Left lung (tissue), 14 donors: ENCODE measurements at places on chromosomes 1 and 21.

GRCh38 chr1:63325279-63325985 is 3.1 kb downstream of the FOXD3 start:
- DNase-seq, result no peak

GRCh38 chr1:65471213-65471833 is 50.9 kb downstream of the LEPR start:
- DNase-seq, result no peak

- DNase-seq, result no peak
Observed at GRCh38 chr1:156070548-156070947, 9.6 kb downstream of the RAB25 start.

DNA sequence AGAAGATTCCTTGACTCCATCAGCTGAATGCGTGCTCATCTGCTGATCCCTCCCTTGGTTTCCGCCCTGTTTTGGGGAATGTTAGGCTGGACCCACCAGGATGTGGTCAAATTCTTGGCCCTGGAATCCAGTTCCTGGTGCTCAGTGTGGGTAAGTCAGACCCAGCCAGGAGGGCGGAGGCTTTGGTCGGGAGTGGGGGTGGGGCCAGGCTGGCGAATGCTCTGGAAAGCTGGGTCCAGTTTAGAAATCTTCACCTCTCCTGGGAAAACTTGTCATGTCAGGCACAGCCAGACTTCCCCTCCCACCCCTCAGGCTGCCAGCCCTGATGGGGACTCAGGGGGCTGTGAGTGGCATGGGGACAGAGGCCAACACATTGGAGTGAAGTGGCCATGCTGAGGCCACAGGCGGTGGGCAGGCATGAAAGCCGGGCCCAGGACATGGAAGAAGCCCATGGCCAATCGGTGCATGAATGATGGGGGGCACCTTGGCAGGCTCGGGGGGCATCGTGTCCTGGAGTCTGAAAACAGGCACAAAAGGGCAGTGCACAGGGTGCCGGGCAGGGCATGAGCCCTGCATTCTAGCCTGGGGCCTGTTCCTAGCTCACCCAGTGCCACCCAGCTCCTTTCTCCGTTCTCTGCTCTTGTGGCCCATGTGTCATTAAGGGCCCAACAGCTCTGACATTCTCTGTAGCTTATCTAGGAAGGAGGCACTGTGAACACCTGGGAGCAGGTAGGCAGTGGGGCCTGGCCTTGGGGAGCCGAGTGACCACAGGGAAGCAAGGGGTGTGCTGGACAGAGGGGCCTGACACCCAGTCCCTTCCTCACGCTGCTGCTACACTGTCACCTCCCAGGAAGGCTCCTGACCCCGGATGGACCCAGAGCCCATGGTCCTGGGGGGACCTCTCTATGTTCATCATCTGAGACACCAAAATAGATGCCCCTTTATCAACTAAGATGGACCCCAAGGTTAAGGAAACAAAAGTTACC is 14.6 kb upstream of the PADI1 start:
- DNase-seq, result no peak

DNA sequence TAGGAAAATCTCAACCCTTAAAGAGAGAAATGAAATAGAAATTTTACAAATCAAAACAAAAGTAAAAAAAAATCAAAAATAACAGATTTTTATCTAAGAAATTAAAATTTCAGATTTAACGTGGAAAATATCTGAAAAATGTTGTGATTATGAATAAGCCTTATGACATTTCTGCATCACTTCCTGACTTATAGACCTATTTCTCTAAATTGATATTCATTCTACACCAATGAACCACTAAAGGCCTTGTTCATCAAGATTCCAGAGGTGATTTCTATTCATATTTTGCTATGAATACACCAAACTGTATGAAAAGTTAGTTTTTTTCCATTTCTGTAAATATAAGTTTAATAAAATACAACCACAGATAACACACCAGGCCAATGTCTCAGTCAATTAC is 261.5 kb downstream of the SMYD3 start:
- DNase-seq, result no peak

GRCh38 chr1:173545688-173546087 is 57.2 kb downstream of the SLC9C2 start:
- DNase-seq, result no peak

- DNase-seq, result no peak
Observed at GRCh38 chr1:206496131-206496793, 11.1 kb upstream of the RASSF5 start.

DNA sequence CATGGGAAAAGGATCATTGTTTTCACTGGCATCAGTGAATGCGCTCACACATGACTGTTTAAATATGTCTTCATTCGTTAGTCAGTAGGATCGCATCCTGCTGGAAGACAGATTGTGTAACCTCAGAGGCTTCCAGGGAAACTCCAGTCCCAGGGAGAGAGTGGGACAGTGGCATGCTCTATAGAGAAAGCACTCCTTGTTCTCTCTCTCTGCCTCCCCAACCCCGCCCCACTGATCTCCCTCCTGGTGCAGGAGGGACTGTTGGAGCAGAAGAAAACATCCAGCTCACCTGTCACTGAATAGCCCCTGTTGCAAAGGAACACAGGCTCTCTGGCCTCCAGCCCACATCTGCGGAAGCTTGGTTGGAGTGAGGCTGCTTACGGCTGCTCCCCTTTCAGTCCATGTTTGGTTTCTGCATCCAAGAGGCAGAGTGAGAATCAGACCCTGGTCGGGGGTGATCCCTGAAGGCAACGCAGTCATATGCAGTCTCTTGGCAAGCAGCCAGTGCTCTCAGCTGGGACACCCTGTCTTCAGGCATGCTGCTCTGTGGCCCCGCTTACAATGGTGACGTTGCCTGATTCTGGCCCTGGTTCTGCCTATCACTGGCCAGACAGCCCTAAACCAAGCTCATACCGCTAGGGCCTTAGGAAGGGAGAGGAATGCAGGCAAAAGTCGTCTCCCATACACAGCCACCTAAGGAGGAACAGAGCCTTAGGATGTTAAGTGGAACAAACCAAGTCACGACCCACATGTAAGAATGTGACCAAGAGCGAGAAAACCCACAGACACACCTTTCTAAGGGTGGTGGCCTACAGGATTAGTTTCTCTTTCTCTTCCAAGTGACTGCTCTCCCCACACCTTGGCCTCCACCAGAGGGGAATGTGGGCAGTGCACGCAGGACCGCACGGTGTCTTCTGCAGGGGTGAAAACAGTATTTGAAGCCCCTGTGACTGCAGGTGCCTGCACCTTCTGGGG is 39.7 kb downstream of the BACE2 start:
- peak; percentile 57 for DNase-seq

DNA sequence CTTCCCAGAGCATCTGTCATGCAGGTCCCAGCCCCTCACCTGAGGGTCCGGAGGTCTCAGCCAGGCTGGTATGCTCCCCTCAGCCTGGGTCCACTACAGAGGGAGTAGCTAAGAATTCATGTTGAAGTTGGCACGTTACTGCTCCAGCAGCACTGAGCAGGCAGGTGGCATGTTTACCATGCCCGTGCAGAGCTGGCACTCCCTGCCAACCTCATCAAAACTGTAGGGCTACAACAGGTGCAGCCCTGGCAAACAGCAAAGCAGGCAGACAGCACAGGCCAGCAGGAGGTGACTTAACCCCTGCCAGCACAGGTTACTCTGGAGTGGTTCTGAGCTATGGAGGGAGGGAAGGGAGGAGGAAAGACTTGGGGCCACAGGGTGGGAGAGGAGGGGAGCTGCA is 46.4 kb downstream of the NUAK2 start:
- no peak for DNase-seq

GRCh38 chr1:214604523-214604922 is 1.5 kb downstream of the CENPF start:
- DNase-seq, result no peak

DNA sequence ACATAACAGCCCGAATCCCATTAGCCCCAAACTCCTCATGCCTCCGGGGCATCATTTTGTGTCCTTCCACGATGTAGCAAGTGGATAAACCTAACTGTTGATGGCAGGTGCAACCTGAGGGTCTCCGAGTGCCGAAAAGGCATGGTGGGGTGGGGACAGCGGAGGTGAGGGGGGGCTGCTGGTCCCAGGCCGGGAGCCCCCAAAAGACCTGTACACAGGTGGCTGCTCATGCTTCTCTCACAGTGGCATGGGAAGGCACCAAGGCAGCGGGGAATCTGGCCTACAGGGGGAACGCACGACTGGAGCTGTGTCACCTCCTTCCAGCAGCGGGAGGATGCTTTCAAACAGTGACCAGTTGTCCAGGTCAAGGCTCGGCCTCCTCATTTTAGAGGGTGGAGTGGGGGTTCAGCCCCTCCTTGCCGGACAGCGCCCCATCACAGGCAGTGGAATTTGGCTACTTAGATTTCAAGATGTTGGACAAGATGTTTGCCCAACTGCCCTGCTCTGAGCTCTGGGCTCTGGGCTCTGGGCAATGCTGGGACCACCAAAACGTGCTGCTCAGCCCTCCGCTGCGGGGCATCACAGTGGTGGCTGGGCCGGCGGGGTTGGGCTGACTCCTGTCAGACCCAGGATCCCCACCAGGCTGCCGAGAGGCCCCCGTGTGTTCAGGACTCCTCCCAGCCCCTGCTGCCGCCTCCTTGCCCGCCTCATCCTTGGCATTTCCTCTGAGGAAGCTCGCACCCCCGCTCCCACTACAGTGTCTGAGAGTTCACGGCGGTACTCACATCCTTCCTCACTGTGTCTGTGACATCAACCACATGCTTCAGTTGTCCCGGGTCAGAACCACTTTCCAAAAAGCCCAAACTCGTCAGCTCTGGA is 7.6 kb downstream of the DNMT3L start:
- peak; percentile 9 for DNase-seq

GRCh38 chr1:203521074-203521794 is 27.3 kb downstream of the OPTC start:
- DNase-seq, result no peak

- DNase-seq, result no peak
Observed at GRCh38 chr1:5012249-5012648, 357.8 kb downstream of the AJAP1 start.

DNA sequence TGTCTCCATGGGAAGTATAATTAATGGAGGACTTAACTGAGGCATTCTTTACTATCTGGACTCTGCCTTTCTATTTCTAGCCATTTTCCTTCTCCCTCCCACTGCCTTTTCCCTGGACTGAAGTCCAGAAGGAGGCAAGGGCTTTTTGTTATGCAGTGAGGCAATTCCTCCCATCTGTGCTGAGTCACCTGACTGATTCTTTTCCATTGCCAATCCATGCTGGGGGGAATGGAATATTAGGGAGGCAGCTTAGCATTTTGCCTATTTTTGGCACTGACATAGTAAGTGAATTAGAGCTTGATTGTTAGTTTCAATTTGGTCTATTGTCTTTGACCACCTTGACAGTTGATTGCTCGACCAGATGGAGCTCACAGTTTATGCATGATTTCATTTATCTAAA is 1000.6 kb upstream of the PRMT6 start:
- no peak for DNase-seq

DNA sequence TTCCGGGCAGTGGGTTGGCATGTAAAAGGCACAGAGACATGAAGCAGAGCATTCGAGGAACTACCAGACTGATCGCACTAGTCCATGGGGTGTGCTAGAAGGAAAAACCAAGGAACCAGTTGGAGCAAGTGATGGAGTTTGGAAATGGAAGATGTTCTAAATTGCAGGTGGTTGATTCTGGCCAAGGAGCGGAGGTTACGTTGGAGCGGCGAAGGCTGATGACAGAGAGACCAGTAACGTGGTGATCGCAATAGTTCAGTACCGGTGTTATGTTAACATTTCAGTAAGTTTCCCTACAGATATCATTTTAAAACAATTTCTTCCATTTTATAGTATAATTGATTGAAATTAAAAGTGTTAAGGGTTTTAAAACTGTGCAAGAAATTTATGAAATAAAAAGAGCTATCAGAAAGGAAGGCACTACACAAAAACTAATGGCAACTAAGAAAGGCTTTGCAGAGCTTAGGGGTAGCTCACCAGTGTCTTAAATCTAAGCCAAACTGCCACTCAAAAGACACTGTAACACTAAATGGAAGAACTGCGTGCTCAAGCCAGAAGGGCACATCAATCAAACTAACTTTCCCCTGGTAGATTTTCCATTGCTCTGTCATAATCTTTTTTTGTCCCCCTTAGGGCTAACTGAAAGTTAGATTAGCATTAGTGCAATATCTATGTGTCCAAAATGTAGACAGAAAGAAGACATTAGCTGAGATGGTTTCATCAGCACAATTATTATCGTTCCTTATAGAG is 11.3 kb upstream of the HEATR1 start:
- no peak for DNase-seq

DNA sequence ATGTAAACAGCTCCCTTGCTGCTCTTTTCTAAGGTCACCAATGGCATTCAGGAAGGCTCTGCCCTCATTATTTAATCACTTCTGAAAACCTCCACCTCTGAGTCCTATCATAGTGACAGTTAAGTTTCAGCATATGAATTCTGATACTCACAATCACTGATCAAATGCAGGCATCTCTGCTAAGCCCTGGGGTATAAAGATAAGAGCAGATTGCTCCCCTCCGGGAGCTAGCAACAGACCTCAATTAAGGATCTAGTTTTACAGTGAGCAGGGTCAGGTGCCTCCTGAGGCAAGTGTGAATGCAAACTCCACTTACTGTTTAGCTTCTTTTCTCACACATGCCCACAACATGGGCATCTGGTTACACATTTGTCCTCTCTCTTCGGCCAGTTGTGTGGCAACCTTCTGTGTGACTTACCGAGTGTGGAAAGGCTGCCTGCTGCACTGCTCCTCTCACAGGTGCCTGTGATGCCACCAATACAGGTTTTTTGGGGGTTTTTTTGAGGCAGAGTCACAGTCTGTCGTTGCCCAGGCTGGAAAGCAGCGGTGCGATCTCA is 15.0 kb downstream of the IL10RB start:
- DNase-seq, result no peak

GRCh38 chr1:10819198-10819901 is 22.9 kb upstream of the CASZ1 start:
- DNase-seq, result no peak

- DNase-seq, result no peak
Observed at GRCh38 chr1:152884085-152884484, 6.0 kb downstream of the SMCP start.

- no peak for DNase-seq
Observed at GRCh38 chr1:108505763-108506070, 54.2 kb upstream of the EEIG2 start.

GRCh38 chr1:184827600-184828368 is 73.1 kb upstream of the EDEM3 start:
- DNase-seq, result no peak

DNA sequence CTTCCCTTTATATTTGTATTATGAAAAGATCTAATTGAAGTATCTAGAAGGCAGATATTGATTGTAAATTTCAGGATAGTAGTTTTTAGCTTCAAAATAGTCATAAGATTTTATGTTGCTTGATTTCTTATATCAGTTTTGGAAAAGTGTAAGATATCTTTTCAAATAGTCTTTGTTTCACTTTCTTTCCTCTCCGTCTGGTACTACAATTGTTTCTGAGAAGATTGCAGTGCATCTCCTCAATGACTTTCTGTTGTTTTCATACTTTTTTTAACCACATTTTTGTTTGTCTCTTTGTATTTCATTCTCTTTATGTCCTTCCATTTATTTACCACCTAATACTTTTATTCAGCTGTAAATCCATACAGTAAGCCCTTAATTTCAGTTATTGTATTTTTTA is 964.6 kb upstream of the B3GALT2 start:
- no peak for DNase-seq

- no peak for DNase-seq
Observed at GRCh38 chr1:108811611-108812010, 45.3 kb downstream of the AKNAD1 start.
